DMS153 (cell line): ENCODE measurements at places on chromosomes 6 and 20.

DNA sequence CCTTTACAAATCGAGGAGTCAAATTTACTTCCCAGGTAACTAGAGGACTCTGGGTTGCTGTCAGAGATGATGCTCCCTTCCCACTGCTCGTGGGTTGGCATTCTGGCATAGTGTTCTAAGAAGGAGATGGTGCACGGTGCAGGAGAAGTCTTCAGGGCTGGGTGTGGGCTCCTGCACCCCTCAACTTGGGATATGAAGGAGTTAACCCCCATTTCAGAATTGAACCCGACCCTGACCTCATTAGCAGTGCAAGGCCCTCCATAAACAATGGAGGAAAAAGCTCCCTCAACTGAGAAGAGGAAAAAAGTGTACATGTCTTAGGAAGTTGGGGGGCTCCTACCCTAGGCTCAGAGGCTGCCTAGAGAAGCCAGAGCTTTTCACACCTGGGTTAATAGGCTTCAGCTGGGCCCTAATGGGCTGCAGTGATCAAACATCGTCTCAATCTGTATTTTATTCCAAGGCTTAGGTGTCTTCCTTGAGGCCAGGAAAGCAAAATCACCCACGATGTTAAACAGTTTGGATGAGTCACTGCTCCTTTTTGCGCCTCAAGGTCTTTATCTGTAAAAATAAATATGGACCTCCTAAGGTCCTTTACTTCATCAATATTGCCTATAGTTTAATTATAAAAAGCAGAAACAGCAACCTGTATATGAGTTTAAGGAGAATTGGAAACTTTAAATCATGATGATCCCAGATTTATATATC lies 29.4 kb downstream of the TFAP2B start:
- DNase-seq: no peak

GRCh38 chr20:15446373-15446772 lies 1109.0 kb upstream of the FLRT3 start:
- DNase-seq: peak; percentile 37

- DNase-seq: no peak
Observed at GRCh38 chr6:98843271-98844243, 9.2 kb downstream of the POU3F2 start.

- DNase-seq: no peak
Observed at GRCh38 chr6:24100770-24101155, 25.3 kb upstream of the NRSN1 start.

- DNase-seq: no peak
Observed at GRCh38 chr6:44828780-44829179, 441.3 kb downstream of the CDC5L start.

- DNase-seq: no peak
Observed at GRCh38 chr20:24838546-24839535, 110.2 kb upstream of the CST7 start.

DNA sequence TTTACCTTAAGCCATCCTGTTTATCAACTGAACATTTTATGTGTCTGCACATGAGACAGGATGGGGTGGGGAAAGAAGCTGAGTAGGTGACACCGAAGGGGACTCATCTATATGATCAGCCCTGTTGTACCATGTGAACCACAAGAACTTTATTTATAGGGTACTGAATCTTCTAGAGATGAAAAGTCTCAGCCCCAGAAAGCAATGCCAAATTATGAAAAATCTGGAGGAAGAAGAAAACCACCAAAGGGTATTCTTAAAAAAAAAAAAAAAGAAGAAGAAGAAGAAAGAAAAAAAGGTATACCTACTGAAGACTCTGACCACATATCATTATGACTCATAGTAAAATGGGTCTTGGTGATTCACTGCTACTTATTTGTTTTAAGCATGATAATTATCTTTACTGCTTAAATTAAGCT lies 39.8 kb upstream of the HBS1L start:
- DNase-seq: no peak

- DNase-seq: no peak
Observed at GRCh38 chr6:29815118-29815750, 12.4 kb upstream of the HLA-G start.

- DNase-seq: no peak
Observed at GRCh38 chr6:45495429-45496084, 117.8 kb upstream of the SUPT3H start.

DNA sequence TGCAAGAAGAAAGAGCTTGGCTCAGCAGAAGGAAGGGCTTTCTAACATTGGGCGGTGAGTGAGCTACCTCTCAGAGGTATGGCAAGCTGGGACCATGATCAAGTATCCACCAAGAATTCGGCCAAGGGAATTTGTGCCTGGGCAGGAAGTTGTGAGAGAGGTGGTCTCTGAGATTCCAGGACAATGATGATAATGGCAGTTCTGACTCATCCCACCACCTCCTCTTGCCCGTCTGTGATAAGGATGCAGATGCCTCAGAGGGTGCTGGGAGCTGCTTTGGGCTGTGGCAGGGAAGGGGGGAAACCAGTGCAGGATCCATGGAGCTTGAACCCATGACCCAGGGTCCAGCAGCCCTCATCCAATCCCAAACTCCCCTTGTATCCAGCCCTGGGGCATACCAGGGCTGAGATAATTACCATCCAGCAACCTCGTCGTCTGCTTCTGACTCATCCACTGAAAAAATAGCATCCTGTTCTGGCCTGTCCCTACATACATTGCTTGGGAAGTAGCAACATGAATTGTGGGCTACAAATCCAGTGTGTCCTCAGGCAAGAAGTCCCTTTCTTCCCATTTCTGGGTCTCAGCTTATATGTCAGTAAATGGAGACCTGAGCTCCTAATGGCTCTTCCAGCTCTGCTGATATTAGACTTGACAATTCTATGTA lies 5.9 kb downstream of the TGM6 start:
- DNase-seq: no peak

DNA sequence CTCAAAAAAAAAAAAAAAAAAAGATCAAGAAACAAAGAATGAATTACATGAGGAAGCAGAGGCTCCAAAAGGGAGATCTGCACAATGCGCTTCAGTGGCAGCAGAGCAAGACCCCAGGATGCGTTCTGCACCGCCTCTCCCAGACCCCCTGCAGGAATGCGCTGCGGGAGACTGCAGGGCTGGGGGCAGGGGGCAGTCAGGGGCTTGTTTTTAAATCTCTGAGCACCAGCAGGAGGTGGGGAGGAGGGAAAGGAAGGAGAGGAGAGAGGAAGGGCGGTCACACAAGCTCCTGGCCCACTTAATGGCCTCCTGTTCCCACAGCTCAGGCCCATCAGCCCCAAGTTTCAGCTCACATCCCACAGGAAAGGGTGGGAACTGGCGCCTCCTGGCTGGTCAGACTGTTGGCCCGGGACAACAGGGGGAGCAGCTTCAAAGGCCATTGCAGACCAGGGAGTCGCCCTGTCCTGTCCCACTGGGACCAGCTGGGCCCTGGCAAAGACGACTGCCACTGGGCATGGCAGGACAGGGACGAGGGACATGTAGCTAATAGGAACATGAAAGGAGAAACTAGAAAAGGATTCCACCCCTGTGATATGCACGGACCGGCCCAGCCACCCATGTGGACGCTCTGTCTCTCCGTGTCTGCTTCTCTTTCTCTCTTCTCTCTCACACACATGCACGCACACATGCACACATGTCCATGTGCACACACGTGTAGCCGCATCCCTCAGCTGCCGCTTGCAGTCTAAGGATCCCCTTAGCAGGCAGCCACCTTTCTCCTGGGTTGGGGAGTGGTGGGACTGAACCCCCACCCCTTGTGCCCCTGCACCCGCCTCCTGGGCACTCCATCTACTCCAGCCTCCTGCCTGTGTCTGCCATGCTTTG lies 34.7 kb downstream of the TFEB start:
- DNase-seq: no peak

GRCh38 chr6:106370639-106371038 lies 10.1 kb downstream of the CRYBG1 start:
- DNase-seq: no peak

DNA sequence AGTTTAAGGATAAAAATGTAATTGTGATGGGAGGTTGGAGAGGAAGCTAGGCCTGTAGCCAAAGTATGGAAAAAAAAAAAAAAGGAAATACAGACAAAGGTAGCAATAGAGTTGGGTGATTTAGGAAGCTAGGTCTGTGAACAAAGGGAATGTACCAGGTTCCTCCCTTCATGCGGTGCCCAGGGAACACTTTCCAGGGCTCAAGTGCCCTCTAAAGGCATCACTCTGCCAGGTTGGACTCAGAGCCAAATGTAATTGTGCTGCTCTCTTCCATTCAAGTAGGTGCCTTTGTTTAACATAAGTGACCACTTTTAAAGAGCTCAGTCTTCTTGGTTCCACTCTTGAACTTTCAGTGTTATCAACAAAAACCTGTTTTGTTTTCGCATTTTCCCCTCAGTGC lies 159.7 kb upstream of the AHI1 start:
- peak; percentile 82 for DNase-seq

GRCh38 chr6:907928-908327 lies 215.0 kb upstream of the EXOC2 start:
- DNase-seq: no peak

DNA sequence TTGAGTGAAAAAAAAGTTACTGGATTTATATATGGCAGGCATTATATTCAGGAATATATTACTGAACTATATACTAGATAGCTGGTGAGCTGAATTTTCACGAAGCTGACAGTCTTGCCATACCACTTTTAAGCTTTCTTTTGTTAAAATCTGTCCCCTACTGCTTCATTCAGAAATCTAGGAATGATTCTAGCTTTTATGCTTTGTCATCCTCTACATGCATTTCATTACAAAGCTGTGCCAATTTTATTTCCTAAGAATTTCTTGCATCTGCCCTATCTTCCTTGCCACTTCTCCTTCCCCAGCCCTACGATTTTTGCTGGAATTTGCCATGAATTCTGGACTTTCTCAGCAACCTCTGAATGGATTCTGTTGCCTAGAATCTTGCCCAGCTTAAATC lies 158.5 kb upstream of the ADGRB3 start:
- no peak for DNase-seq

DNA sequence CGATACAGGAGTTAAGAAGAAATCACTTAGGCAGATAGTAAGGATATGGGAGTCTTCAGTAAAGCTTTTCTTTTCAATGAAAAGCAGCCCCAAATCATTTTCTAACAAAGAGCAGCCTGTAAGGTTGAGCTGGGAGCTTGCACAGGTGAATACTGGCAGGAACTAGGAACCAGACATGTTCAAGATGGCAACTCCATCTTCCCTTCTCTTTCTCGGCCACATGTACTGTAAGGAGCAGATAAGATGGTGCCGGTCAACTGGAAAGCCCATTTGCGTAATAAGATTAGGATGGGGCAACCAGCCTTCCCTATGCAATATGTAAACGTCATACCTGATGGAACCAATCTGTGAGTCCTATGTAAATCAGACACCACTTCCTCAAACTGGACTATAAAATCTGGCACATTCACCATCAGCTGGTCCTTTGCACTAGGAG lies 46.2 kb upstream of the RNGTT start:
- DNase-seq: no peak

GRCh38 chr6:6512711-6513110 lies 75.8 kb upstream of the LY86 start:
- no peak for DNase-seq

DNA sequence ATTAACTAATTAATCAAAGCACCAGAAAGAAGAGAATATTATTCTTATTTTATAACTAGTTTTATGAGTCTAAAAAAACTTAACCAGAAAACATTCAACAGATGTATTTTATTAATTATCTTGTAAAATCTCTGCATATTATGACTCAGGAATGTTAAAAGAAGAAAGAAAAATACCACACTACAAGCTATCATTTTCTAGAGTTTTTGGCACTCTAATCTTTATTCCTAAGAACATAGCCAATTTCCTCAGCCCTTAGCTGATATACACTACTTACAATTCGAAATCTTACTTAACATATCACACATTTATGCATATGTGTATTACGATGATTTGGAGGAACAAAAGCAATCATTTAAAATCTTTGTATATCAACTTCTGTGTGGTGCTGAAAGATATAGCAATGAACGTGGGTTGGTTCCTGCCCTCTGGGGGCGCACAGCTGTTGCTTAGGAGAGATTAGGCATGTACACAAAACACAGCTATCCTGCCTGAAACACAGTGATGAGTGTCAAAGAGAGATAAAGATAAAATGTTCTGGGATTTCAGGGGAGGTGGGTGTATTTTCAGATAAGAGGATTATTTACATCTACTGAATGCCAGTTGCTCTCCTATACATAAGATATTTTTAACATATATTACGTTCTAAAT lies 404.5 kb downstream of the SYNE1 start:
- DNase-seq: no peak

GRCh38 chr20:16415071-16416053 lies 157.9 kb downstream of the KIF16B start:
- DNase-seq: no peak

- DNase-seq: no peak
Observed at GRCh38 chr6:148760568-148761526, 14.0 kb downstream of the UST start.

GRCh38 chr6:84074988-84075781 lies 41.6 kb downstream of the MRAP2 start:
- DNase-seq: peak; percentile 25

DNA sequence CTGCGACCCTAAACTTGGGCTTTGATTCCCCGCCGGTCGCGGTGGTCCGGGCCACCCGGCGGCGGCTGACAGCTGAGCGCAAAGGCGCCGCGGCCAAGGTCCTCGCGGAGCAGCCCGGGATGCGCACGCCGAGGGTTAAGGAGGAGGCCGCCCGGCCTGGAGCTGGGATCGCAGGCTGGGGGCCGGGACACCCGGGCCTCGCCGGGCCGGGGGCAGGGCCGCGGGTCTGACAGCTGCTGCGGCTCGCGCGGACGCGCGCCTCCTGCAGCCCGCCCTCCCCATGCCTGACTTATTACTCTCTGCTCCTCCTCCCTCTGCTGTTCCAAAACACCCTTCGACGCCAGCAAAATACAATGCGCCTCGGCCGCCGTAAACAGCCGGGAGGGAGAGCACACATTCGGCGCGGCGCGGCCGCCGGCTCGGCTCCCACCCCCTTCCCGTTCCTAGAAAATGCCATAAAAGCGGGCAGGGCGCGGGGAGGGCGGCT lies 746 bp downstream of the BACH2 start:
- peak; percentile 33 for DNase-seq

GRCh38 chr6:86118271-86118670 lies 475.6 kb upstream of the SYNCRIP start:
- DNase-seq: no peak

DNA sequence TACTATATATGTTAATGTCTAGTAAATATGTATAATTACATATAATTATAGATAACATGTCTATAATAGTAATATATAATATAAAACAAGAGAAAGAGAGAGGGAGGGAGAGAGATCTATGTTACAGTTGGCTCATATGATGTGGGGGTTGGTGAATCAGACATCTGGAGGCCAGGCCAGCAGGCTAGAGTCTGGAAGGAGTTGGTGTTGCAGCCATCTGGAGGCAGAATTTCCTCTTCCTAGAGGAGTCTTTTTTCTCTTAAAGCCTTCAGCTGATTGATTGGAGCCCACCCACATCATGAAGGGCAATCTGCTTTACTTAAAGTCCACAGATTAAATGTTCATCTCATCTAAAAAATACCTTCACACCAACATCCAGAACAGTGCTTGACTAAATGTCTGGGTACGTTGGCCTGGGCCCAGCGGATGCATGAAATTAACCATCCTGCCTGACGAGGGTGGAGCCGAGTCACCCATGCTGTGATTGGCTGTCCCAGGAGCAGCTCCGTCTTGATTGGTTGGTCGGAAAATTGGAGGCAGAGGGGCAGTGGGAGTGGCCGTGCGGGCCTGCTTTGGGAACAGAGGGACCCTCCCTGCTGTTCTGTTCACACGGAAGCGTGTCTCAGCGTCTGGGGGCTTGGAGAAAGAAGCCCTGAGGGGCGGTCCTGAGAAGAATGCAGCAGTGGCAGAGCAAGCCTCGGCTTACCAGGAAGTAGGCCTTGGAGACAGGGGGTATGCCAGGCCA lies 392.4 kb downstream of the QKI start:
- no peak for DNase-seq
